Glutamatergic neuron (in vitro differentiated cells): ENCODE measurements at places on chromosomes 13 and 19.

GRCh38 chr19:17610384-17610783, 54.9 kb downstream of the COLGALT1 start:
- DNase-seq, result no peak

GRCh38 chr19:48396824-48397176, 3.3 kb downstream of the GRIN2D start:
- no peak for DNase-seq

GRCh38 chr13:51218626-51219025, 3.6 kb upstream of the FAM124A start:
- no peak for DNase-seq

DNA sequence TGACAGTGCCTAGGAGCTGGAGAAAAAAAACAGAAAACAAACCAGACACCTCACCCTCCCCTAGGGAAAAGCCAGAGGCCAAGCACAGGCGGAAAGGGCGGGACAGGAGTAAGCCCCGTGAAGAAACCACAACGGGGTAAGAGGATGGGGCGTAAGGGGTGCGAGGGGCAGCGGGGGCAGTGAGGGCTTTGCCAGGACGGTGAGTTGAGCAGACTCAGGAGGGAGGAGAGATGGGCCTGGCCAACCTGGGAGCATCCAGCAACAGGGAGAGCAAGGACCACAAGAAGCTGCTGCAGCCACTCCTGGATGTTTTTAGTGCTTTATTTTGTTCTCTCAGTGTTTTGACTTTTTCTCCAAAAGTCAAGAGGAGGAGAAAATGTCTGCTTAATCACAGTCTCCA, 114.1 kb upstream of the SOX1 start:
- peak; percentile 10 for DNase-seq

GRCh38 chr19:4352701-4353121, 9.3 kb downstream of the MPND start:
- DNase-seq, result peak; percentile 75

- DNase-seq, result no peak
Measured at GRCh38 chr19:14366529-14366928, 14.7 kb upstream of the ADGRE5 start.
